ENCODE measurements at places on chromosomes 12 and 14.

DNA sequence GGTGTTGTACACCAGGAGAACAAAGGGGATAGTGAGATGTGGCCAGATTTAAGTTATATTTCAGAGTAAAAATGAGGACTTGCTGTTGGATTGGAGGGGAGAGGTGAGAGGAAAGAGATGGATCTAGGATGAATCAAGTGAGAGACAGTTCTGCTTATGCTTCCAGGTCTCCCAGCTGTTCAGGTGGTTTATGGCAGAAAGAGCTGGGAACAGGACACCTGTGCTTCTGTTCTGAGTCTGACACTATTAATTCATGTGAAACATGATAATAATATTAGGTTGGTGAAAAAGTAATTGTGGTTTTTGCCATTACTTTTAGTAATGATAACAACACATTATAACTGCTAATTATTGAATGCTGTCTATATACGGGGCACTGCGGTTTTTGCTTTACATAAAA is 55.7 kb downstream of the SLC15A5 start:
- DNase-seq = no peak

DNA sequence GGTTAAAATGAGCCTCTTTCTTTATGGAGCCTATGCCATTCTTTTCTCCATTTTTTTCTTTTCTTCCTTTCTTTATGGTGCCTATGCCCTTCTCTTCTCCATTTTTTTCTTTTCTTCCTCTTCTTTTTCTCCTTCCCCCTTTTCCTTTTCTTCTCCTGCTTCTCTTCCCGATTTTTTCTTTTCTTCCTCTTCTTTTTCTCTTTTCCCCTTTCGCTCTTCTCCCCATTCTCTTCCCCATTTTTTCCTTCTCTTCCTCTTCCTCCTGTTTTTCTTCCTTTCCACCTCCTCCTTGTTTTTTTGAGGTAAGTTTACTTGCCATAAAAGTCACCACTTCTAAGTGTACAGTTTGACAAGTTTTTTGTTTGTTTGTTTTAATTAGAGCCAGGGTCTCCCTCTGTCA is 50.1 kb downstream of the KIAA0586 start:
- no peak for DNase-seq

DNA sequence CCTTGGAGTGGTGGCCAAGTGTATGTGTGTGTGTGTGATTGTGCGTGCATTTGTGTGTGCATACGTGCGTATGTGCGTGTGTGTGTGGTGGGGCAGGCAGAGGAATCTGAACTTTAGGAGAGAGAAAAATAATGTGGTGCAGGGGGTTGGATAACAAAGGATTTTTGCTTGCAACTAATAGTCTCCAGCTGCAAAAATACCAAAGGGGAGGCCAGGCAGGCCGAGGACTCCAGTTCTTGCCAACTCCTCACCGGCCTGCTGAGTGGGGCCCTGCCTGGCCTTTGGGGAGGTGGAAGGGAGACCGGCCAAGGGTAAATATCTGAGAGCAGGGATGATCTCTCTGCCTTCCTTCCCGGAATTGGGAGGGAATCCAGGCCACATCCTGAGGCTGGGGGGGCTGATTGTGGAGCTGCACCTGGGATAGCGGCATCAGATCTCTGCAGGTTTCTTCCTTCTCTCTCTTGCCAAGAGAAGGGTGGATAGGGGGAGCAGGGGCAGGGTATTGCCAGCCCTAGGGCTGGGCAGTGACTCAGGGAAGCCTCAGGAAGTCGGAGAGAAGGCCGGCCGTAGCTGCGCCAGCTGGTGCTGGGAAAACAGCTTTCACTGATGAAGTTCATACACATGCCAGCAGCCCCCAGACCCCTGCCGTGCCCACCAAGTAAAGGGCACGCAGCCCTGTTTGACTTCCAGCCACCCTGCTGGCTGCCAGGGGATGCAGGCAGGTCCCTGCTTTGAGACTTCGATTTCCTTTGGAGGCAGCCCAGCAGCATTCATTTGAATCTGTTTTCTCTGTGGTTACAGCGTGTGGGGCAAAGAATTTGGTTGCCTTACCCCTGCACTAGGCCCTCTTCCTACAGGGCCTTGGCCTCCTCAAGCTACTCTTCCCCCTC is 4.6 kb upstream of the LRP1-AS start:
- DNase-seq = no peak

- no peak for DNase-seq
Measured at GRCh38 chr12:89756585-89757398, 48.2 kb upstream of the ATP2B1 start.

DNA sequence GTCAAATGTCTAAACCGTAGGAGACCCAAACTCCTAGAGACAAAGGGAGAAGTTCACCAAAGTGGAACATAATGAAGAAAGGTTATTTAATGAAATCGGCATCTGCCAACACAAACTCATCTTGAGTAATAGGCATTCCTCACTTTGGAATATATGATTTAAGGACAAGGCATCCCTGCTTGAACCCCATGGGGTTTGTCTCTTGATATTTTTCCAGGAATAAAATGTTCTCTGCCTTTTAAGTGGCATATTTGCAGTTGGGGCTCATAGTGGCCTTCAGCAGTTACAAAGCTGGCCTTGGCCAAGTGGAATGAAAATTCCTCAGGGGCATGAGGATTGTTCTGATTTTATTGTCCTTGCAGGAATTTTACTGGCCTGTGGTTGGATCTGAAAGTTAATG is 7.1 kb downstream of the POP5 start:
- no peak for DNase-seq

DNA sequence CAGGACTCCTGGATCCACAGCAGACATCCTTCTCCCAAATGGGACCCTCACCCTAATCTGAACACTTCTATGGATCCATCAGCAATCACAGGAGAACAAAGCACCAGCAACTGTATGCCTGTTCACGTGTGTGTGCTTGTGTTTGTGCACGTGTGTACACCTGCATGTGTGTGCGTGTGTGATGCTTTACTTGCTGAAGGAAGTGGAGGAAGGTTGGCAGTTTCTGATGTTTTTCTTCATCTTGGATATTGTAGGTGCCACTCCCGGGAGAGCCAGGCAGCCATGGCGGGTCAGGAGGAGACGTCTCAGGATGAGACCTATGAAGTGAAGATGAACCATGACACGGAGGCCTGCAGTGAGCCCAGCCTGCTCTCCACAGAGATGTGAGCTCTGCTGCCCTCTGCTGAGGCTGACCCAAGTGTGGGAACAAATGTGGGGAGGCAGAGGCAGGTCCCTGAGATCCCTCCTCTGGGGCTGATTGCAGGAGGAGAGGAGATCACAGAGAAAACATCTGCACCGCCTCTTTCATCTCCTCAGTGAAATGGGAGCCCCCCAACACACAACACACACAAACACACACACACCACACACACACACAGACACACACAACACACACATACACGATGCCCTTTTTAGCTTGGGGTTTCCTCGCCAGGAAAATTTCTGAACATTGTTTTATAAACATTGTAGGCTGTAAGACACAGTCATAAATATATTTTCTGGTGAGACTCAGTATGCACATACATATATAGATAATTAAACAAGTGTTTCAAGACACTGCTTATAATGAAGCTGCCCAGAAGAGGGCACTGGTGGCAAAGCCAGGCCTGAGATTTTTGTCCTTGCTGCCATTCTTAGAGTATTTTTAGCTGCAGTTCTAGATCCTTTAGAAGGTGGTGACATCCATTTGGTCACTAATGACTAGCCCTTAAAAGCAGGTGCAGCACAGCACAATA is 112.2 kb upstream of the FKBP4 start:
- DNase-seq = peak; percentile 16

DNA sequence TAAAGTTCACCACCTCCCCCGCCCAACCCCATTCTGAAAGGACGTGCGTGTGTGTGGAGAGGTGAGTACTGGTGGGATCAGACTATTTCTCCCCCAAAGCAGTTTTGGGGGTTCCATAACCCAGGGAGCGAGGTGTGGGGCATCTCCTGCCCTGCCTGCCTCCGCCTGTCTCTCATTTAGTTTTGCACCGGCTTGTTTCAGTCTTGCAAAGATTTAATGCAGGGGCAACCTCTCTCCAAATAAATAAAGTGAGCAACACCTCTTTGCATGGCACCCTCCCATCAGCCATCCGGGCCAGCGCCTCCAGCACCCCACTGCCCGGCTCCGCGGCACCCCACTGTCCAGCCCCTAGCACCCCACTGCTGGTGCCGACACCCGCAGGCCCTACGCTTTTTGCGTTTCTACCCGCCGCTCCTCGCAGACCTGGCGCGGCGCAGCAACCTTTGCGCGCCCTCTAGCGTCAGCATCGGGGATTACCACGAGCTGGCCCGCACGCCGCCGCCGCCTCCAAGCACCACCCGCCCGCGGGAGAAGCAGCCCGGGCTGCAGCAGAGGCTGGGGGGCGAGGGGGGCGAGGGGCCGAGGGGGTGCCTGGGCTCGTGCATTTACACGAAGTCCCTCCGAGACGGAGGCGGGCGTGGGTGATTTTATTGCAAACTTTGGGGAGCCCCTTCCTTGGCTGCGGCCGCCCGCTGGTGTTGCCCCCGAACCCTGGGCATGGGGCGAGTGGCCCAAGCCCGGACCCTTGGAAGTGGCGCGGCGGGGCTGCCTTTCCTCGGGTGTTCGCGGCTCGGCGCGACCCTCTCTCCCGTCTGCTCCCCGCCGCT is 55.8 kb upstream of the VRK1 start:
- peak; percentile 57 for DNase-seq

DNA sequence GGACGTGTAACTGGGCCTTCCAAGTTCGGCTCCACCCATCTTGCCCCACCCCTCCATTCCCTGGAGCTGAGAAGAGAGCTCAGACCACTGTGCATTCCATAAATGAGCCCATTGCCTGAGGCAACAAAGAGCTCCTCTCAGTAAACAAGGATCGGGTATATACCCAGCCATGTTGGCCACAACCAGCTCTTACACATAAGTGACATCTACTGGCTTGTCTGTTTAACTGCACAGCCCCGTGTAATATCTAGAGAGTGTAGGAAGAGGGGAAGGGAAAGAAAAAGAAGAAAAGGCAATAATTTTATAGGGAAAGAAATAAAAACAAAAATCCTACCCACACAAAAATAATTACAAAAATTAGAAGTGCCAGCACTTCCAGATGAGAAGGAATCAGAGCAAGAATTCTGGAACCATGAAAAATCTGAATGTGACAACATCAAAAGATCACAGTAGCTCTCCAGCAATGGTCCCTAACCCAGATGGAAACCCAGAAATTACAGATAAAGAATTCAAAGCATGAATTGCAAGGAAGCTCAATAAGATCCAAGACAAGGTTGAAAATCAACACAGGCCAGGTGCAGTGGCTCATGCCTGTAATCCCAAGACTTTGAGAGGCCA is 308.1 kb downstream of the RPAP3 start:
- no peak for DNase-seq

GRCh38 chr12:132344181-132344580 is 14.8 kb upstream of the GALNT9 start:
- DNase-seq = no peak

GRCh38 chr12:46292754-46293402 is 24.0 kb upstream of the SLC38A1 start:
- DNase-seq = no peak

DNA sequence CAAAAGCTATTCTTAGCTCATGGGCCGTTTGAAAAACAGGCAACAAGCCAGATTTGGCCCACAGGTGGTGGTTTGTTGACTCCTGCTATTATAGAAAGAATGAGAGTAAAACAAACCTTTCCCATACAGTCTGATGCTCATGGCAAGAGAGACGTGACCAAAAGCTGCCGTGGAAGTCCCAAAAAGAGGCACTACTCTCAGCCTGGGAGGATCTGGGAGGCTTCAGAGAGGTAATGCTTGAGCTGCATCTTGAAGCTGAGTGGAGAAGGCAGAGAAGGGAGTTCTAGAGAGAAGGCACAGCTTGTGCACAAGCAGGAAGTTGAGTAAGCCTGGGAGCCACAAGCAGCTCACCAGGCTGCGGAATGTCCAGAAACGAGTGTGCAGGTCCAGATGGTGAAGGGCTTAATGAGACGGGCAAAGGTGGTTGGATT is 9.6 kb downstream of the PLXNC1 start:
- DNase-seq = no peak

DNA sequence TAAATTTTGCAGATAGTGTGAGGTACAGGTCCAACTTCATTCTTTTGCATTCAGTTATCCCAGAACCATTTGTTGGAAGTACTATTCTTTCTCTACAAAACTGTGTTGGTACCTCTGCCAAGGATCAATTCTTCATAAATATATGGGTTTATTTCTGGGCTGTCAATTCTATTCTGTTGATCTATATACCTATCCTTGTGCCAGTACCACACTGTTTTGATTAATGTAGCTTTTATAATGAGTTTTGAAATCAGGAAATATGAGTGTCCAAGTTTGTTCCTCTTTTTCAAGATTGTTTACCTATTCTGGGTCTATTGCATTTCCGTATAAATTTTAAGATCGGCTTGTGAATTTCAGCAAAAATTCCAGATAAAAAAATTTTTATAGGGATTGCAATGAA is 48.1 kb downstream of the RERG start:
- no peak for DNase-seq

GRCh38 chr14:21075719-21076437 is 5.8 kb downstream of the ARHGEF40 start:
- DNase-seq = no peak

DNA sequence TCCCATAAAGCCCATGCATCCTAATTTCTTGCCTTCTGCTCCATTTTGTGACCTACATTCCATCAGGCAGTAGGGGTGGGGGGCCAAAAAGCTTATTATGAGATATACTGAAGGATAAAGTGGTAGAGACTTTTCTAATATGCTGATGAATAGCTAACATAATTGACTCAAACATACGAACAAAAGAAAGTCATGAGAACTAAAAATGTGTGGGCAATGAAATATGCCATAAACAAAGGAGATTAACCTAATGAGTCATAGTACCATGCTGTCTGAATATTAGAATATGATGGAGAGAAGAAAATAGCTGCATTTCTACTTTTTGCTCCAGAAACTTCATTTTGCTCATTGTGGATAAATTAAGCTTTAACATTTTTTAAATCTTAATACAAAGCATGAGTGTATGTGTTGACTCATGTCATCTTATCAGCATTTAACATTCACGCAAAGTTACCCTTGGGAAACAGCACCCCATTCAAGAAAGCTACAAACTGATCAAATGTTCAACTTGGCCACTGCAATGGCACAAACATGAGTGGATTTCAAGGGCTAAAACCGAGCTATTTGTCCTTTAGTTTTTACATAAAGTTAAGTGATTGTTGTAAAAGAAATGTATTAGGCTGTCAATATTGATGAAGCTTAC is 64.0 kb upstream of the DIO2 start:
- DNase-seq = no peak

DNA sequence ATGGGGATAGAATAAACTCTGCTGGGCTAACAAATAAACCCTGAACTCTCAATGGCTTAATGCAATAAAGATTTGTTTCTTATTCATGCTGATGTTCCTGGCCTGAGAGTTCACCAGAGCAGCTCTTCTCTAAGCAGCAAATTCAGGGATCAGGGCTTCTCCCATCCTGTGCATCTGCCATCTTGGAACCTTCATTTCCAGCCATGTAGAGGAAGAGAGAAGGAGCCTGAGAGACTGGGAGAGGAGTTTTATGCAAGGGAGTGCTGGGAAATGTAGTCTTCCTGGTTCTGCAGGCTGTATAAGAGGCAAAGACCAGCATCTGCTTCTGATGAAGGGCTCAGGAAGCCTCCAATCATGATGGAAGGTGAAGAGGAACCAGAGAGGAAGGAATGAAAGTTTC is 20.6 kb upstream of the APOLD1 start:
- no peak for DNase-seq

Measured in stimulated activated CD8-positive, alpha-beta memory T cell treated with anti-CD3 and anti-CD28 coated beads, Interleukin-7, amount 100 ng/mL, for 1 hour (primary cell).